Calu3 (cell line): ENCODE measurements at places on chromosomes 1 and 21. TPM values are rescaled to one million over a fixed set of nuclear protein-coding genes. Genes with fewer than 3 reads are reported as not detected.

Gene LEFTY1
- total RNA-seq = 0.59 TPM in 1 of 2 replicates, not detected in the other

- DNase-seq = peak; percentile 32
These were observed 100.2 kb downstream of the SPATA46 start for GRCh38 chr1:162276493-162276892.

Gene FAM229A
- total RNA-seq = 7.3 and 7.5 TPM in 2 replicates

GRCh38 chr21:17650292-17650691, 37.6 kb upstream of the BTG3 start:
- no peak for DNase-seq

DNA sequence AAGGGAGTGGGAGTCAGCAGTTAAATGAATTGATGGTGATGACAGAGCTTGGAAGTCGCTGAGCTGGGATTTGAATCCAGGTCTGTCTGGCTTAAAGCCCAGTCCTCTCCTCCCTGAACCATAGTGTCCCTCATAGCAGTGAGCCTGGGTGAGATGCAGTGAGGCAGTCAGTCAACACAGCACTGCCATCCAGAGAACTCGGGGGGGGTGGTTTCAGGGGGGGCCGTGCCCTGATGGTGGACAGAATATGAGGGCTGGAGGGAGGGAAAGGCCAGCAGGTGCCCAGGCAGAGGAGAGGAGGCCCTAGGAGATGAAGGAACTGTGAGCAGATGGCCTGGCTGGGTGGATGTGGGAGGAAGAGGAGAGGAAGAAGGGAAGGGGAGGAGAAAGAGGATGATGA, 405.6 kb downstream of the PTPRU start:
- no peak for DNase-seq

DNA sequence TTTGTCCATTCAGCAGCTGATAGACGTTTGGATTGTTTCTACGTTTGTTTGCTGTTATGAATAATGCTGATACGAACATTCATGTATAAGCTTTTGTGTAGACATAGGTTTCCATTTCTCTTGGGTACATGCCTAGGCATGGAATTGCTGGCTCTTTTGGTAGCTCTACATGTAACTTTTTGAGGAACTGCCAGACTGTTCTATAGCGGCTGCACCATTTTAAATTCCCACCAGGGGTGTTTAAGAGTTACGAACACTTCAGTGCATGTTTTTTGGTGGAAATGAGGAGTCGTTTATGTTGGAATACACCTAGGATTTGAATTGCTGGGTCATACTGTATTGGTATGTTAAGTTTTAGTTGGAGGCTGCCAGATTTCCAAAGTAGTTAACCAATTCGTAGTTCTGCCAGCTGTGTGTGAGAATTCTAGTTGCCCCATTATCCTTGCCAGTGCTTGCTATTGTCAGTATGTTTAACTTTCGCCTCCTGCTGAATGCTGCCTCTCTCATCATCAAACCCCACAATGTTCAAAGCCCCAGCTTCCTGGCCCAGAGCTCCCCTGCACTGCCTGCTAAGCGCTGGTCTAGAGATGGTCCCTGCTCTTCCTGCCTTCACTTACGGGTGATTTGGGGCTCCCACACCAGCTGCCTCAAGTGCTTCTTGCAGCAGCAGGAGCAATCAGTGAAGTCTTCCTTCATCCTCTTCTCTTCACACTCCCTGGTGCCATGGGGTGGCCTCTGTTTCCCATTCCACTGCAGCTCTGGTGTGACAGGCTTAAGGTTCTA, 81.0 kb downstream of the MAN1C1 start:
- DNase-seq = no peak

DNA sequence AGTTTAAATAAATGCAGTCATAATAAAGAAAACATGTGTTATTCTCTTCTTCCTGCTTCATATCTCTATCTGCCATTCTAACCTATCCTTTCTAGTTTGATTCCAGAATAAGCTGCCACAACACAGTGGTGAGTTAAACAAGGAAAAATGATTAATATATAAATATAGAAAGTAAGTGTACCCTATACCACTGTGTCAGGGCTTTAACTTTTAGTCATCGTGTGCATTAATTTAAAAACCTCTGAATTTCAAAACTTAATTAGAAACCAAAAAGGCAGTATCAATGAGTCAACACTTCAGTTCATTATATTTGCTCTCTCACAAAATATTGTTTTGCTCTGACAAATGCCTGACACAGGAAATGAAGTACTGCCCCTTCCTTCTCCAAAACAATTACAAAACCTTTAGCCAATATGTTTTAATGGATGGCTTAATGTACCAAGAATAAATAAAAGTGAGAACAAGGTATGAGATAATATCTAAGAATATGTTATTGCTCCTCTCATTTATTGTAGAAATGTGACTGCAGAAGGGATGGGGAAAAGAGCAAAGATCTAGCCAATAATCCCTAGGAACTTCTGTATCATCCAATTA, 634.8 kb downstream of the KCNT2 start:
- no peak for DNase-seq

DNA sequence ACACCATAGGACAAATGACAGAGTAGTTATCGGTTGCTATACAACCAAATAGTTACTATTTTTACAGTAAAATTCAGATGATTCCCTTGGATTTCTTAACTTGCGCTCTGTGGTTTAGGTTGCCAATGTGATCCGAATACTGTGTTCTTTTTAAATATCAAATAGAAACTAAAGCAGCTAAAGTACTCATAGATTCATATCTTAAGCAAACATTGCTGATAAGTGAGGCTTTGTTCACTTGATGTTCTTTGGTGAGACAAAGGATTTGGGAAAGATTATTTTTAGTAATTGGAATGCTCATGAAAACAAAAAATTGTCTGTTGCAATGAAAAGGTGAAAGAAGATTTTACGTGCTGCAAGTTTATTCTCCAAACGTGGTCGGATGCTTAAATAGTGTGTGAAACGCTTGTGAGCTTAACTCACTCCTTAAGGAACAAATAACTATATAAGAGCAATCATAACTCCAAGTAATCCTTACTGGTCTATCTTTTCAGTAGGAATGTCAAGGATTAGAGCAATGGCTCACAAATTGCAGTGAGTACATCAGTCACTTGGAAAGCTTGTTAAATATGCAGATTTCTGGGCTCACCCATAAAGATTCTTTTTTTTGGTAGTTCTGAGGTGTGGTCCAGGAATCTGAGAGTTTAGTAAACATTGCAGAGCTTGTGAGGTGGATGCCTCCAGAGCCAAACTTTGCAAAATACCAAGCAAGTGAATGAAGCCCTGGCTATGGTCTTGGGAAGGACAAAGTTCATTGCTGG, 31.8 kb upstream of the PDC start:
- DNase-seq = peak; percentile 33

DNA sequence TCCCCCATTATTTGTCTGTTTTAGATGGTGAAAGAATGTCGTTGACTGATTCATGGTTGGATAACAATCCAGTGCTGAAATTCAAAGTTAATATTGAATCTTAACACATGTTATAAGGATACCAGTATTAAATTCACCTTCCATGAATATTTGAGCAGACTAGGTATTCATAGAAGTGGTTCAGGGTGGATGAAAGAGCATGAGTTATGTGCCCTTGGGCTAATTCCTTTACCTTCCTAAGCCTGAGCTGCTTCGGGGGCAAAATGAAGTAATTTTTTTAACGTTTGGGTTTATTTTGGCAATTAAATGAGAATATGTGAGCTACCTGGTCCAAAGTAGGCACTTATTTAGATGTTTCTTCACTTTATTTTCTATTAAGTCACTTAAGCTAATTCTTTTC, 2.7 kb upstream of the PLPPR5 start:
- DNase-seq = no peak

GRCh38 chr1:106225403-106225802, 831.1 kb upstream of the PRMT6 start:
- DNase-seq = no peak

Gene KLHDC8A
- total RNA-seq = not detected in 2 replicates

DNA sequence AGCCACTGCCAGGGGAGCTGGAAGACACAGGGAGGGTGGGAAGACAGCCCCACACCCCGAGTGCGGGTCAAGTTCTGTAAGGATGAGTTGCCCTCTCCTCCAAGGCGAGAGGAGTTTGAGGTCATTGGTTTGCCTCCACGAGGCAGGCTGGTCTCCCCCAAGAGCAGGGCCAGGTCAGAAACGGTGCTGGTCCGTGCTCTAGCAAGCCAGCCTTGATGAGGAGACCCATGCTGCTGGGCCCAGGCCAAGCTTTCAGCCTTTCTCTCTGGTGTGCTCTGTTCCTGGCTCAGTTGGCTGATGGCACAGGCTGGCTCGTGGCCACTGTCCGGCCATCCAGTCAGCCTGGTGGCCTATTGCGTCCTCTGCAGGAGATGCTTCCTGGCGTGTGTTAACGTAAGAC, 12.0 kb upstream of the PCBP3 start:
- no peak for DNase-seq
